Activated CD4-positive, alpha-beta T cell treated with anti-CD3 and anti-CD28 coated beads for 4 hours (primary cell): ENCODE measurements at places on chromosomes 5 and 9.

- DNase-seq: no peak
Measured at GRCh38 chr5:42547141-42547540, 123.9 kb downstream of the GHR start.

DNA sequence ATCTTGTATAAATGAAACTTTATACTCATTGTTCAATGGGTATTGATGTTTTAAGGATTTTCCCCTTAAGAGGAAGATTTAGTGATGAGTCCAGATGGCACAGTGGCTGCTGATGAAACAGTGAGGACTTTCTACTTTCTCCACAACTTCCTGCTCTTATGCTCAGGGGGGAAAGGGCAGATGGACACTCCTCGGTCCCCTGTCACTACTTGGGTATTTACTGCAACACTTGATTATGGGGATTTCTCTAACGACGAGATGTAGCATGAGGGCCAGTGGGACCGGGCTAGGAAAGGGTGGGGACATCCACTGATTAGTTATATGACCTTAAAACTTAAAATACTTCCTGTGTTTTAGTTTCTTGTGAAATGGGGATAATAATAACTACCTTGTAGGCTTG lies 146.1 kb upstream of the HMHB1 start:
- DNase-seq: no peak

DNA sequence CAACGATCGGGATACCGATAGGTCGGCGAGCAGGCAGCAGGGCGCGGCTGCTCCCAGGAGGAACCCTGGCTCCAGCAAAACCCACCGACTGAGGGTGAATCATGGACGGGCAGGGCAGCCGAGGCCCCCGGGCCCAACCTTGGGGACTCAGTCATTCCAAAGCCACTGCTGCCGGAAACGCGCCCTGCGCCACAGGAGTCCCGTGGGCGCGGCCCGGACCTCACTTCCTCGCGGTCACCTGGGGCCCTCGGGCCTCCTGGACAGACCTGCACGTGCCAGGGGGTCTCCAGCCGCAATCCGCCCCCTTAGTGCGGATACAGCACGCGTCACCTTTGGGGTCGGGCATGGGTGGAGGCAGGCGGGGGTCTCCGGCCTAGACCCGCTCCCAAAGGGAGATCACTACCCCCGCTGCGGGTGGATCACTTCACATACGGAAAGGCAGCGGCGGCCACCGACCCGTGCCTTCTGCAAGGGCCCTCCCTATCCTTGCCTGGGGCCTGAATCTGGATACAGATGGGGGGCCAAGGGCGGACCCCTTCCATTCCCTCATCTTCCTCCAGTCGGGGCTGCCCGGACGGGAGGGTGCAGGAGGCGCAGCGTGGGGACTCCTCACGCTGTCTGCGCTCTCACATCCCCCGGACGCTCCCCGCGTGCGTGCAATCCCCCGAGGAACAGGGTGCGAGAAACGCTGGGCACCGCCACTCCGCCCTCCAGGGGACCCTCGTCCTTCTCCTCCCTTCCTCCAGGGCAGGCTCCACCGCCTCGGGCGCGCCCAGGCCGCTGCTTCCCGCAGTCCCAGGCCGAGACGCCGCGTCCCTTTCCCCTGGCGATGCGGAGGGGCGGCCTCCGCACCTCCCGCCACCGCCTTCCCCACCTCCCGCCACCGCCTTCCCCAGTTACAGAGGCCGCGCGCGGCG lies 586 bp downstream of the TXN start:
- DNase-seq: peak; percentile 46

DNA sequence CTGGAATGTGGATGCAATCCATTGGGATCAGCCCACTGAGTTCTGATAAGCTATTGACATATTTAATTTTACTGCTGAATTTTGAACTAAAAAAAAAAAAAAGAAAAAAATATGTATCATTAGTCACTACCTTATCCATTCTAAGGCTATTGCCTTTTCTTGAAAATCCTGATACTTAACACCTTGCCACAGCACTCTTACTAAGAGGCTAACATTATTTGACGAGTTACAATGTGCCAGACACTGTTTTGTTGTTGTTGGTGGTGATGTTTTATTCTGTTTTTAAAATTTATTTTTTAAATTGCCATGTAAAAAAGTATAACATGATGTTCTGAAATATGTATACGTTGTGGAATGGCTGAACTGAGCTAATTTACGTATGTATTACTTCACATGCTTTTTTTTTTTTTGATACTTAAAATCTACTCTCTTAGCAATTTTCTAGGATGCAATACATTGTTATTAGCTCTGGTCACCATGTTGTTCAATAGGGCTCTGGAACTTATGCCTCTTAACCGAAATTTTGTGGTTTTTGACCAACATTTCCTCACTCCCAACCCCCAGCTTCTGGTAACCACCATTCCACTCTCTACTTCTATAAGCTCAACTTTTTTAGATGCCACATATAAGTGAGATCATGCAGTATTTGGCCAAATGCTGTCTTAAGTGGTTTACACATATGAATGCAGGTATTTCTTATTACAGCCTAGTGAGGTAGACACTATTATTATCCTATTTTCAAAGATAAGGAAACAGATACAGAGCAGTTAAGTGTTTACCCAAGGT lies 134.8 kb upstream of the PCA3 start:
- DNase-seq: no peak

- no peak for DNase-seq
Measured at GRCh38 chr5:102971676-102972293, 148.2 kb downstream of the GIN1 start.

DNA sequence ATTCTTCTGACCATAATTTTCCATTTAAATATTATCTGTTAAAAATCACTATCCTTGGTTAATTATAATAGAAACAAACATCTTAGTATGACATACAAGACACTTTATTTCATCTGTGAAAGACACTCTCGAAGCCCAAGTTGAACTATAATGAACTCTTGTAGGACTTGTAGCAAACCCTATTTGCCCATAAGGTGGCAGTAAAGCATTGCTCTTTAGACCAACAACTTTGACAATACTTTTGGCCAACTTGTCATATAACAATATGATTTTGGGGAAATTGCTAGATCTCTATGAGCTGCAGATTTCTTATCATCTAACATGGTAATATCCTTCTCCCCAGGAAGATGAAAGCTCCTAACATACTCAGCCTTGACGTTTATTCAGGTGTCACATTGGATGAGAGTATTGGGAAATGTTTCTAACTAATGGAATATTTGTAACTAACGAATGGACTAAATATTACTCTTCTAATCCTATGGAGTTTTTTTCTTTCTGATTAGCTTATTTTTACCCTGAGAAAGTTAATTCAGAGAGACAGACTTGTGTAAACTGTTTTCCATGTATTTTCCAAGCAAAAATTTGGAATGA lies 11.0 kb downstream of the SPINK14 start:
- no peak for DNase-seq

DNA sequence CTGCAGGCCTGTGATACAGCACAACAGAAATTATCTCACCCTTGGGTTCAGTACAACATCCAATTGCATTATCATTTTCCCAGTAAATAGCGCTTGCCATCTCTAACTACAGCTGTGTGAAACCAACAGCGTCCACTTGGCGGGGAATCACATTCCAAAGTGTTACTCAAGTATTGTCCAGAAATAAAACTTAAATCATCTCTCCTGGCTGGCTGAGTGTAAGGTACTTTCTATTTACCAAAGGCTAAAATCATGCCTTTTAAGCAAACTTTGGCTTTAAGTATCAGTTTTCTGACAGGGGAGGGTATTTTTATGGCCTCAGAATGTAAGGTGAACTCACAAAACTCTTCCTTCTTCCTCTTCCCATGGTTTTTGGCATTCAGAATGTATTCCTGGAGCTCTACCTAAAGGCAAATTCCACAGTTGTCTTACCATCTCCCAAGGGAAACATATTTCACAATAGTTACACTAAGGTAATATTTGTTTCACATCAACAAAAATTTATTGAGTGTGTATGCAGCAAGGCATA lies 205.6 kb upstream of the MPDZ start:
- DNase-seq: no peak

DNA sequence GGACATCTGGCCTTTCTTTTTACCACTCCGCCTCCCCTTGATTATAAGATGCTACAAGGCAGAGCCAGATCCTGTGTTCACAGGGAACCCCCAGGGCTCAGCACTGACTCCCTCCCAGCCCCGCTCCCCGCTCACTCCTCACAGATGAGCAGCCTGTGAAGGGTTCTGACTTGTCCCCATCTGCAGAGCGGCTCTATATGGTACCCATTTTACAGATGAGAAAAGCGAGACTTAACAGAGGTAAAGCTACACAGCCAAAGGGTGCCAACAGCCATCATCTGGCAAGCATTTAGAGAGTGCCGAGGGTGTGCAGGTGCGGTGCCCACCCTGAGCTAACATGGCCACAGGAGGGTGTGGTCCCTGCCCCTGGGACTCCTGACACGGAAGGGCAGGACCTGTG lies 18.8 kb downstream of the FIBCD1 start:
- DNase-seq: no peak

- no peak for DNase-seq
Measured at GRCh38 chr5:32474209-32474854, 29.8 kb upstream of the ZFR start.

DNA sequence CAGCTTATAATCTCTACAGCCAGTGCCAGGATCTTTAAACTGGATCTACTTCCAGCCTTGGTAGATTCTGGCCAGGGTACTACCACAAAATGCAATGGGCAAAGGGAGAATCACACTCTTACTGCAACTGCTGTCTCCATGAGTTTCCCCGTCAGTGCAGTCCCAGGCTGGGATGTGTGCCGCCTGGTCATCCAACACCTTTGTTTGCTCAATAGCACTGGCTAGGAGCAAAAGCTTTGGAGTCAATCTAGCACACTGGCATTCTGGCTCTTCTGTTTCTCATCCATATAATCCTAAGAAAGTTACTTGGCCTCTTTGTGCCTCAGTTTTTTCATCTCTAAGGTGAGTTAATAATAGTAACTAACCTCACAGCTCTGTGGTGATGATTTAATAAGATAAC lies 96.9 kb downstream of the FBN2 start:
- no peak for DNase-seq

DNA sequence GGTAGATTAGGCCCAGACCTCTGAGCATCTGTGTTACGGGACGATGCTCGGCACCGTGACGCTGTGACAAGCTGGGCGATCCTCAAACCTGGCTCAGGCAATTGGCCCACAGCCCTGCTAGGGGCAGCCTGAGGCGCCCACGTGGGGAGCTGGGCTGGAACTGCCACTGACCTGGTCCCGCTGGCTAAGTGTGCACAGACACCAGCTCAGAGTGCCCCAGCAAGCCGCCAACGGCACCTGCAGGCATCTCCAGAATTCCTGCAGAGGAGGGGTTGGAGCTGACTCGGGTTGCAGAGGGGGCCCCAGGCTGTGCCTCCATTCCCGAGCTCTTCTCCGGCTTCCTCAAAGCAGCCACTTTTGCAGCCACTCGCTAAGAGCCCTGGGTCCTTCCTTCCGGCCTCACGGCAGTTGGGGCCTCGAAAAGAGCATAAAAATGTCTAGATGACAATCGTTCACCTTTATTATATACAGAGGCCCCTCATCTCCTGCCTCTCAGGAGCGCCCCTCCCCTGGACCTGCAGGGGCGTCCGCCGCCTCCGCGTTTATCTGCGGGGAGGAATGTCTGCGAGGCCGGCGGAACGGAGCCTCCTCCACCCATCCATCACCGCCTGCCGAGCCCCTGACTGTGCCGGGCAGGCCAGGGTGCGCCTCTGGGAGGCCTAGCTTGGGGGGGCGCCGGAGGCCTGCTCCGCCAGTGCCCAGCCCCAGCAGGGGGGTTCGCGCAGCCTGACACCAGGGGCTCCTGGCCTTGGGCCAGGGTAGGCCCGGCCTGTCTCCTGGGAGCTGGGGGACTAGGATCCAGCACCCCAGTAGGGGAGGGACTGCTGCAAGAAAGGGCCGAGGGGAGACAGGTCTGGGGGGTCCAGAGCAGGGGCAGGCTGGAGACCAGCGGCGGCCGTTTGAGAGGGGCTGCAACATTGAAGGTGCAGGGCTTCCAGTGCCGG lies 144.9 kb downstream of the BARX1 start:
- no peak for DNase-seq

- DNase-seq: no peak
Measured at GRCh38 chr5:3456121-3456681, 139.4 kb upstream of the IRX1 start.

GRCh38 chr5:145350513-145350912 lies 484.6 kb downstream of the PRELID2 start:
- no peak for DNase-seq

DNA sequence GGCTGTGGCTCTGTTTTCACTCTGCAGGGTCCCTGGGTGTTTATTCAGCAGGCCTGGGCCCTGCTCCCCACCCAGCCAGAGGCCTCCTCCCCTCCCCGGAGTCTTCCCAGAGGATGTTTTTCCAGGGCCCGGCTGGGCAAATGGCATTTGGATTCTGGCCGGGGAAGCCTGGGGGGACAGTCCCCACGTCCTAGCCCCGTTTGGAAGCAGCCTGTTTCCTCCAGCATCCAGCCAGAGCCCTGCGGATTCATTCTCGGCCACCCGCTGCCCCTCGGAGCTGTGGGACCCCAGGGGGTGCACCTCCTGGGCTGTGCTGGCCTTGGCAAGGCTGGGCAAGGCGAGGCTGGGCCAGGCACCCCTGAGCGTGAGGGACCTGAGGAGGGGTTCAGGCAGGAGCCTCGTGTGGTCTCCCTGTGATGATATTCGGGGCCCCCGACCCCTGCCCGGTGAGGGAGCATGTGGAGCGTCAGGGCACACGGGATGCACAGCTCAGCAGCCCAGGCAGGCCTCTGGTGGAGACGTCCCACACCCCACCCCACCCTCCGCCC lies 48.8 kb upstream of the EGFL7 start:
- no peak for DNase-seq

DNA sequence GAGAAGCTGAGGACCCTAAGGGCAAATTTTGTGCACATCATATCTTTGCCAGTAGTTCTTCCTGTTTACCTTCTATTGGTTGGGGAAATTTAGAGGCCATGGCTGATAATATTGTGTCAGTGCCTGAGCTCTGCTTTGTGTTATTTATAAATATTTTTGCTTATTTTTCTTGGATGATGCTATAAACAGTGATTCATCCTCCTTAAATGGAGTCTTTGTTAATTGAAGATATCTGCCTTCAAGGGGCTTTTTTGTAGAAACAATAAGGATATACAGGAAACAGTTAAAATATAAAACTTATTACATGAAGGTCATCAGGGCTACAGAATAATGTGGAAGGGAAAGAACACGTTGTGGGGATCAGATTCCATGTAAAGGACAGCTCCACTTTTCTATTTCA lies 78.0 kb downstream of the PAM start:
- DNase-seq: no peak

DNA sequence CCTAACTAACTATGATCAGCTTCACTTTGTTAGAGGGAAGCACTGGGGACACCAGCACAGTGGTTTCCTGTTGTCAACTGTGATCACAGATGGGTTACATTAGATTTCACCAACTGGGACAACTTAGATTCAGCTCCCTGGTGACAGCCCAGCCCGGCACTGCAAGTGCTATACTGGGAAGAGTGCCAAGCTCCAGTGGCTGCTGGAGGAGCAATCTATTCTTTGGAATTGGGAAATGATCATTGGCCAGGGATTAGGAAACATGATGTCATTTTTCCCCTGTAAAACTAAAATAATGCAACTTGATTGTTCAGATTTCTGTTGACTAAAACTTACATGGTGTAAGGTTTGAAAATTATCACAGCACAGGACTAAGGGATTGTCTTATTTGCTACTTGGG lies 33.2 kb downstream of the PTGR1 start:
- no peak for DNase-seq

- DNase-seq: no peak
Measured at GRCh38 chr9:93038918-93039317, 19.6 kb upstream of the SUSD3 start.
